Skin of body (tissue), 3 donors: ENCODE measurements at places on chromosomes 3 and 15.

GRCh38 chr3:34068505-34068904 is 270.1 kb downstream of the PDCD6IP start:
- no peak for DNase-seq

DNA sequence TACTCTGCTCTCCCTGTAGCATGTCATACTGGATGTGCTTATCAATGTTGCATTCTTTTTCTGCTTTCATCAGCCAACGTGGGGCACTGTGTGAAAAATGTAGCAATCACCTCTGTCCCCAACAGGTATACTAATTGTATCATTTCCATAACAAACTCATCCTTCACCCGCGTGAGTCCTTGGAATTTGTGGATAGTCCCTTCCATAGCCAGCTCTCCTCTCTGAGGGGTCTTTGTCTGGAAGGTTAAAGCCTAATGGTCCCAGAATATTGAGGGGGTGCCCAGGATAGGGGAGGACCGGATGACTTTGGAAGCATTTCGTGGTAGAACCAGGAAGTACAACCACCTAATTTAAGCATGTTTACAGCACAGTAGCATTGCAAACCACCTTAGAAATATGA is 124.6 kb downstream of the FOXB1 start:
- no peak for DNase-seq

DNA sequence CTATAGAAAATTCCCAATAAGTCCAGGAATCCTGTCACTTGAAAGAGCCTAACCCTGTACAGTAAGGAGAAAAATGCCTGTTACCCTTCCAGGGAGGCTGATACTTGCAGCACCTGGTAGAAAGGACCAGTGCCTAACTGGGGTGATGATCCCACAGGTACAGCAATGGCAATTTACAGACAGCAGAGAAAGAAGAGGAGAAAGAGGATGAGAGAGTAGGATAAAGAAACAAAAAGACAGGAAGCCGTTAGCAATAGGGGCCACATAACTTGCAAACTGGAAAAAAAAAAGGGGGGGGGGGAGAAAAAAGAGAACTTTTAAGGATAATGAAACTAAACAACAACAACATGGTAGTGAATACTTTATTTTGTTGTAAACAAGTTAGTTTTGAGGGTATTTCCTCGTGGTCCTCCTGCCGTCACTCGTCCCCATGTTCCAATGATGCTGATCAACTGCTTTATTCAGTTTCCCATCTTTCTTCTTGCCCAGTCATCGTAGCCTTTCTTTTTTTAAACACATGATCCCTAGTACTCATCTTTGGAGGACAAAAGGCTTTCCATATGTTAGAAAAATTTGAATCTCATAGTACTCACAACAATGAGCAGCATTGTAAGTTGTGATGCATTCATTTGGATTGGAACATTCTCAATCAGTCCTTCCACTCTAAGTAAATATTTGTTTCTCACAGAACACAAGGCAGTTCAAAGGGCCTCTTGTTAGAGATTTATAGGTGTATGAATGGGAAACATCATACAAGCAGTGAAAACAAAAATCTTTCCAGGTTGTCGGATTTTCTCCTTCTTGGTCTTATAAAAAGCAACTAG is 8.6 kb downstream of the TM4SF1 start:
- no peak for DNase-seq

DNA sequence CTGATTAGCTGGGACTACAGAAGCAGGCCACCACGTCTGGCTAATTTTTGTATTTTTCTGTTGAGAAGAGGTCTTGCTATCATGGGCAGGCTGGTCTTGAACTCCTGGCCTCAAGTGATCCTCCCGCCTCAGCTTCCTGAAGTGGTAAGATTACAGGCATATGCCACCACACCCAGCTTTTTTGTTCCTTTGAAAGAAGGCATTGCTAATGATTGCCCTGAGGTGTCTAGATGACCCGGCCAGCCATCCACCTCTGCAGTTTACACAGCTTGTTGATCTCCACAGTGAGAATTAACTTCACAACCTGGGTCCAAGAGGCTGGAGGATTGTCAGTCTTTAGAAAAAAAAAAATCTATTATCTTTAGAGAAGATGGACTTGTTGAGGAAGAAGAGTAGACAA is 58.7 kb downstream of the SMAD3 start:
- DNase-seq = no peak

GRCh38 chr15:91110407-91110806 is 10.3 kb downstream of the SV2B start:
- no peak for DNase-seq
